ENCODE measurements at places on chromosomes 13 and 19. TPM values are rescaled to one million over a fixed set of nuclear protein-coding genes. Genes with fewer than 3 reads are reported as not detected.

Gene POSTN
- total RNA-seq = 12.7 TPM

Gene ARL11
- total RNA-seq = 0.53 TPM

Gene FFAR2
- not detected for total RNA-seq

Gene PSG3
- total RNA-seq = not detected

Gene ICAM3
- 4.4 TPM for total RNA-seq

Gene TRAPPC6A
- total RNA-seq = 3.8 TPM

Gene JSRP1
- not detected for total RNA-seq

Gene CLEC17A
- not detected for total RNA-seq

Gene NCAN
- total RNA-seq = not detected

Gene EPSTI1
- total RNA-seq = 26.2 TPM

Gene CNN1
- total RNA-seq = not detected

Gene NUP62
- total RNA-seq = 62.0 TPM

Gene ZNF677
- 8.7 TPM for total RNA-seq

Gene CEACAM4
- not detected for total RNA-seq

Gene JAK3
- 0.68 TPM for total RNA-seq

Gene ZNF566
- total RNA-seq = 4.6 TPM

Gene DZIP1
- 7.1 TPM for total RNA-seq

Gene HCN2
- total RNA-seq = 0.20 TPM

Gene CYP2A7
- total RNA-seq = not detected

Gene RDH8
- total RNA-seq = not detected

Gene NLRP4
- not detected for total RNA-seq

Gene DENND1C
- 0.10 TPM for total RNA-seq

Gene GZMM
- total RNA-seq = not detected

Gene VSTM1
- total RNA-seq = not detected

Gene ISYNA1
- 19.9 TPM for total RNA-seq

Gene ZSCAN18
- 15.2 TPM for total RNA-seq

Gene CACNG7
- not detected for total RNA-seq

Gene NKG7
- total RNA-seq = not detected

Gene ENOX1
- total RNA-seq = 1.5 TPM

Gene PEPD
- 28.1 TPM for total RNA-seq

Gene PGLYRP1
- total RNA-seq = not detected

Gene KCNRG
- 0.49 TPM for total RNA-seq

Gene IFNL1
- total RNA-seq = not detected

Gene KLK14
- not detected for total RNA-seq

Gene GAPDHS
- not detected for total RNA-seq

Gene CEACAM16
- not detected for total RNA-seq

Gene ZNF284
- 2.8 TPM for total RNA-seq
